GM04504 (cell line): ENCODE measurements at places on chromosomes 13 and 19.

DNA sequence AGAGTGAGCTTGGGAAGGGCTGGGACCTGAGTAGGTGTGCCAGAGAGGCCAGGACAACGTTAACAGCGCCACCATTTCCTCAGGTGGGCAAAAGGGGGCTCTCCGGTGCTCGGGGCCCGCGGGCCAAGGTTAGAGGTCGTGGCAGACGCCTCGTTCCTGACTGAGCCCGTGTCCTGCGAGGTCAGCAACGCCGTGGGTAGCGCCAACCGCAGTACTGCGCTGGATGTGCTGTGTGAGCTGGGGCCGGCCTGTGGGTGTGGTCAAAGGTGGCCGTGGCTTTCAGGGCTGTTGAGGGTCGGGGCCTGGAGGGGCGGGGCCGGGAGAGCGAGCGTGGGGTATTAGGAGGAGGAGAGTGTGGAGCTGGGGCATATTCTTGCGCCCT, 3.7 kb downstream of the KIRREL2 start:
- DNase-seq = no peak

GRCh38 chr19:16861011-16861410, 27.8 kb upstream of the F2RL3 start:
- DNase-seq = no peak

GRCh38 chr19:4482721-4483364, 10.7 kb downstream of the HDGFL2 start:
- DNase-seq = no peak

DNA sequence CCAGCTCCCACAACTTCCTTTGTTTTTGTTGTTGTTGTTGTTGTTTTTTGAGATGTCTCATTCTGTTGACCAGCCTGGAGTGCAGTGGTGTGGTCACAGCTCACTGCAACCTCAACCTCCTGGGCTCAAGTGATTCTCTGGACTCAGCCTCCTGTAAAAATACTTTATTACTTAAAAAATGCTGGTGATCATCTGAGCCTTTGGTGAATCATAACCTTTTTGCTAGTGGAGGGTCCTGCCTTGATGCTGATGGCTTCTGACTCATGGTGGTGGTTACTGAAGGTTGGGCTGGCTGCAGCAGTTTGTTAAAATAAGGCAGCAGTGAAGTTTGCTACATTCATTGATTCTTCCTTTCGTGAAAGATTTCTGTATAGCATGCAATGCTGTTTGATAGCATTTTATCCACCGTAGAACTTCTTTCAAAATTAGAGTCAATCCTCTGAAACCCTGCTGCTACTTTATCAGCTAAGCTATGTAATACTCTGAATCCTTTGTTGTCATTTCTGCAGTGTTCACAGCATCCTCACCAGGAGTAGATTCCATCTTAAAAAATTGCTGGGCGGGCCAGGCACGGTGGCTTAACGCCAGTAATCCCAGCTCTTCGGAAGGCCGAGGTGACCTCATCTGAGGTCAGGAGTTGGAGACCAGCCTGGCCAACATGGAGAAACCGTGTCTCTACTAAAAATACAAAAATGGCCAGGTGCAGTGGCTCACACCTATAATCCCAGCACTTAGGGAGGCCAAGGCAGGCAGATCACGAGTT, 18.0 kb downstream of the ARHGAP35 start:
- DNase-seq = peak; percentile 71

DNA sequence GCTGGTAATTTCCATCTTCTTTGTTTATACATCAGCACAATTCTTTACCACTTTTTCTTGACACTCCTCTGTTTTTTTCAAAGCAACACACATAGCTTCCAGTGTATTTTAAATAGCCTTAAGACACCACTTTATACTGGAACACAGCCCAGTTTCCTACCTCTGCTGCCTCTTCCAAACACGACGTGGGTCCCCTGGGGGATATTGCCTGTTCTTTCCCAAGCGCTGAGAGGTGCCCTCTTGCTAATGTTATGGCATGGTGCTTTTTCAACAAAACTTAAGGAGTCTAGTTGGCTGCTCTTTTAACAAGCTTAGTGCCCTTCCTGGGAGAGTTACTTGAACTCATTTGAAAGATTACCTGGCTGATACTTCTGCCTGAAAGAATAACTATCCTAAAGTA, 112.7 kb downstream of the OLFM4 start:
- DNase-seq = no peak

GRCh38 chr13:90613076-90613795, 734.3 kb upstream of the MIR17HG start:
- DNase-seq = no peak

- DNase-seq = peak; percentile 40
Observed at GRCh38 chr13:65965501-65965900, 1264.6 kb downstream of the PCDH9 start.

- DNase-seq = no peak
Observed at GRCh38 chr13:82636119-82636518, 1246.2 kb downstream of the SLITRK1 start.

GRCh38 chr19:6126335-6126974, 9.0 kb upstream of the ACSBG2 start:
- peak; percentile 32 for DNase-seq

GRCh38 chr13:34868733-34869132, 73.3 kb upstream of the NBEA start:
- no peak for DNase-seq

DNA sequence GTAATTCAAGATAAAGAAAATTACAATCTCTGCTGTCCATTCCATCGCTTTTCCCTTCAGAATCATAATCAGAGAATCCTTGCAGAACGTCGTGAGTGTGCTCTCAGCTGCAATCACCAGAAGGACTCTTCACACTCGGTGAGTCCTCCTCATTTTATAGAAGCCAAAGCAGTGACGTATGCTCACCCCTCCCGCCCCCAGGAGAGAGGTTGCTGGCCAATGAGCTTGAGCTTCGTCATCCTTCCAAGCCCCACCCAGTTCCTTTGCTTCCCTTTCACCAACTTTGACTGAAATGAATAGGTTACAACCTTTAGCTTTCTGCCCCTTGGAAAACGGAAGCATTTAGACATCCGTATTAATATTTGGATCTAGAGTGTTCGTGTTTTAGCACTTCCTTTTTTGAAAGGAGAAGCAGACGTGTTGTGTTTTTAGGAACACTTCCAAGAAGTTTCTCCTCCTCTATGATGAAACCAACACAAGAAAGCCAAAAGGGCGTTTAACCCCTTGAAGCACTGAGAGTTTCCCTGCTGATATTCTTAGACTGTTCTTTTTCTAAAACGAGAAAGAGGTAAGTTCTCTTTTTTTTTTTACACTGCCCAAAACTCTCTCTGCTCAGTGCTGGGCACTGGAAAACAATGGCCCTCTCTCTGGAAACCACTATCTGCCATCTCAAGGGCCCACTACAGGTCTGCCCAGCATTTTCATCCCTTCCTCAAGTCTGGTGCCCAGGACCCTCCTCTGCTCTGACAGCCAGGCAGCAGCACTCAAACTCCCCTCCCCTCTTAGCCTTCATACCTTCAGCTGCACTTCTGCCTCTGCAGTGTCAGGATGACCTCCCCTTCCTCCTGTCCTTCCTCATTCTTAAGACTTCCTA, 44.3 kb upstream of the CEACAM21 start:
- DNase-seq = peak; percentile 11
